ENCODE measurements at places on chromosomes 3 and 15.

DNA sequence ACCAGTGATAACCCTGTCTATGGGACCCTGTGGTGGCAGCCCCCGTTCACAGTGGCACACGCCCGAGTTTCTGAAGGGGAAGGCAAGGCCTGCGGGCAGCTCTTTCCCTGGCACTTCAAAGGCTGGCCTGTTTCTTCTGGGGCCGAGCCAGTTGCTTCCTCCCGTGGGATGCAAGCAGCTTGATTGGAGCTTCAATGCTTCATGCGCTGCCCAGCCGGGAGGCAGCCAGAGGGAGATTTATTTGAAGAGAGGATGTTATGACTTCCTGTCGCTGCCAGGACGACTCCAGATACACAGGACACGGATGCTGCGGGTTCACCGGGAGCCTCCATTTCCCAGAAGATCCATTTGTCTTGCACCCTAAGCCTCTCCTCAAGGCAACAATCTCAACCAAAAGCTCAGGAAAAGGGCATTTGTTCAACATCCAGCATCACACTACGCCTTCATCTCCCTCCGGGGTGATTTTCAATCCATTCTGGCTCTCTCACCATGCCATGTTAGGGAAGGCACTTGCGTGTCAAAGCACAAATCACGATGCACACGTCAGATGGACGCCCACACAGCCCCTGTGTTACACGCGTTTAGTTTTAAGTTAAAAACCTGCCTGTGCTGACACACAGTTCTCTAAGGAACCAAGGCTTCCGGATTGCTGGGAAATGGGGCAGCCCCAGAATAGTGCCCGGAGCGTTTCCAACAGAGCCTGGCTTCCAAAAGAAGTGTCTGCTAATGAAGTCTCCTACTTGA, 330.2 kb downstream of the OCA2 start:
- no peak for DNase-seq

GRCh38 chr3:58215317-58216025, 4.7 kb upstream of the DNASE1L3 start:
- DNase-seq, result no peak

DNA sequence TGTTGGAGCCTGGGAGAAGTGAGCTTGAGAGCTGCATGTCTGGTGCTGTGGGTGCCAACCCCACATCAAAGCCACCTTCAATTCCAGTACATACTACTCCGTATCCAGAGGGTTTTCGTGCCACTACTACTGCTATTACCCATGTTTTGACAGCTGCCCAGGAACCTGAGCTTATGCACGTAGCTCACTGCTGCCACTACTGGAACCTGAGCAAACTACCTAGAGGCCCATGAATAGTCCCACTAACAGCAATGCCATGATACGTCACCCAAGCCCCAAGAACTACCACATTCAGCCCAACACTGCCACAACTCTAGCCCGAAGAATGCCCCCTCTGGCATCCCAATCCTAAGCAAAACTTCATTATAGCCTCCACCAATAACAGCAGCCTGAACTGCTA, 215.2 kb upstream of the BCHE start:
- no peak for DNase-seq

DNA sequence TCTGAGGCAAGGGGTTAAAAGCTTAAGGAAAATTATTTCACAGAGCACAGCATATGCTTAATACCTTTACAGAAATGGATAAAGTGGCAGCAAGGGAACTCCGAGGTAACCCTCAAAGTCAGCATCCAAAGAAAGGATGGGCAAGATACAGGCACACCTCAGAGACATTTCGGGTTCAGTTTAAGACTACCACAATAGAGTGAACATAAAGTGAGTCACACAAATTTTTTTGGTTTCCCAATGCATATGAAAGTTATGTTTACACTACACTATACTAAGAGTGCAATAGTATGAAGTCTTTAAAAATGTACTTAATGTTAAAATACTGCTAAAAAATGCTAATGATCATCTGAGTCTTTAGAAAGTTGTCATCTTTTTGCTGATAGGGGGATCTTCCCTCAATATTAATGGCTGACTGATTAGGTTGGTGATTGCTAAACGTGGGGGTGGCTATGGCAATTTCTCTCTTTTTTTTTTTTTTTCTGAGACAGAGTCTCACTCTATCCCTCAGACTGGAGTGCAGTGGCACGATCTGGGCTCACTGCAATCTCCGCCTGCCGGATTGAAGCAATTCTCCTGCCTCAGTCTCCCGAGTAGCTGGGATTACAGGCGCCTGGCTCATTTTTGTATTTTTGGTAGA, 10.0 kb downstream of the UBR1 start:
- no peak for DNase-seq

- DNase-seq, result no peak
These were observed 253.7 kb downstream of the GAP43 start for GRCh38 chr3:115876876-115877614.

- DNase-seq, result no peak
These were observed 193.7 kb upstream of the MME start for GRCh38 chr3:154886437-154886836.

GRCh38 chr3:57164657-57165573, at the start of gene IL17RD:
Gene IL17RD, minus strand, starts transcription at chr3:57165353. Its CDS starts 67 bp downstream, at chr3:57165286.
- peak; percentile 89 for DNase-seq

- no peak for DNase-seq
These were observed 45.4 kb upstream of the TIPARP start for GRCh38 chr3:156628836-156629618.

DNA sequence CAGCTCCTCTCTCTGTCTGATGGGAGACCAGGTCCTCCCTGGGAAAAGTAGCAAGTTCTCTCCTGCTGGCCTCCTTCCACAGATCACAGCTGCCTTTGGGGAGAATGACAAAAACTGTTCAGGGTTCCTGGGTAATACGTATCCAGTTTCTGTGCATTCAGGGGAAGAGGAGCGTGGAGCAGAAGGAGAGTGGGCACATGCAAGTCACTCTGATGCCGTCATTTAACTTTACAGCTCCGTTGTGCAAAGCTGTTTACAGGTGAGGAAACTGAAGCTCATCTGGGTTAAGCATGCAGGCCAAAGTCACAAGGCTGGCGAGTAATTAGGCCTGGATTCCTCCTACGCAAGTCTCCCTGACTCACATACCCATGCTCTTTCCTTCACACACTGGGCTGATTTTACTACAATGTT, 7.5 kb upstream of the TM4SF1 start:
- no peak for DNase-seq

DNA sequence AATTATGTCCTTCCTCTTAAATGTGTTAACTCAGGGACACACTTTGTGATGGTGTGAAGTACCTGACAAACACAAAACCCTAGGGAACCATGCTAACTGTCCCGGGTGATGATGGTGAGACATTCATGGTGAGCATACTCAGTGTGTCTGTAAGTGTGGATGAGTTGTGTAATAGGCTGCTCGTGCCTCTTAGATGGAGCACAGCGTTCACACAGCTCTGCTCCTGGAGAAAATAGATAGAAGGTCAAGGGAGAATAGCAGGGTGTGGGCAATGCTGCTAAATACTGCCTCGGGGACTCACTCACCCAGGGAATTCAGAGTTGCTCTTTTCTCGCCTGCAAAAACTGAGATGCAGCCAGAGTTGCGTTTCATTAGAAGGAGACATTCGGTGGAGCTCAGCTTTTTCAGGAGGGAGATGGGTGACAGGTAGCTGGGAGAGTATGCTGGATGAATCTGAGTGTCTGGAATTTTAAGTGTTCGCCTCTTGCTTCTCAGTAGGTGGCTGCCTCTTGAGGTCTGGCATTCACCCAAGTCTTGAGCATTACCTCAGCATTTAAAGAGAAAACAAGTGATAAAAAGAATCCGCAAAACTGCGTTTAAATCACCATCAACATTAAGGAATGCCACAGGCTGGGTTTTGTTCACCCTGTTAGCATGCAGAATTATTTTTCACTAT, 813.2 kb downstream of the AGBL1 start:
- DNase-seq, result no peak

DNA sequence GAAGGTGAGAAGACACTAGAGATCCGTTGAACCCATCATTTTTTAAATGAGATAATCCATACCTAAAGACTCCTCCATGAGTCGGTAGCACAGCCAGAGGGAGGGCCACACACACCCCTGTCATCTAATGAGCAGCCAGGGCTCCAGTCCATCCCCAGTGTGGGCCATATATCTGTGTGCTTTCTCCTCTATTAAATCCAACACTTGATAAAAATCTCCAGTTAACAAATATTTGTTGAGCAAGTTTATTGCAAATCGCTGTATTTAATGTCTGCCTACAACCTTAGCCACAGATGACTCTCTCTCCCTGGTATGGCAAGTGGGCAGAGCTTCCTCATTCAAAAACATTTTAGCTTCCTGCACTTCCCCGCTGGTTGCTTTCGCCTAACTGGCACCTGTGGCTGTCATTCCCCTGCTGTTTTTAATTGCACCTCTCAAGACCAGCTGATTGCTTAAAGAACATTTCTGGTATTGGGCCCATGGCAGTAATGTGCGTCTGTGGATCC, 82.8 kb downstream of the SMAD3 start:
- no peak for DNase-seq

DNA sequence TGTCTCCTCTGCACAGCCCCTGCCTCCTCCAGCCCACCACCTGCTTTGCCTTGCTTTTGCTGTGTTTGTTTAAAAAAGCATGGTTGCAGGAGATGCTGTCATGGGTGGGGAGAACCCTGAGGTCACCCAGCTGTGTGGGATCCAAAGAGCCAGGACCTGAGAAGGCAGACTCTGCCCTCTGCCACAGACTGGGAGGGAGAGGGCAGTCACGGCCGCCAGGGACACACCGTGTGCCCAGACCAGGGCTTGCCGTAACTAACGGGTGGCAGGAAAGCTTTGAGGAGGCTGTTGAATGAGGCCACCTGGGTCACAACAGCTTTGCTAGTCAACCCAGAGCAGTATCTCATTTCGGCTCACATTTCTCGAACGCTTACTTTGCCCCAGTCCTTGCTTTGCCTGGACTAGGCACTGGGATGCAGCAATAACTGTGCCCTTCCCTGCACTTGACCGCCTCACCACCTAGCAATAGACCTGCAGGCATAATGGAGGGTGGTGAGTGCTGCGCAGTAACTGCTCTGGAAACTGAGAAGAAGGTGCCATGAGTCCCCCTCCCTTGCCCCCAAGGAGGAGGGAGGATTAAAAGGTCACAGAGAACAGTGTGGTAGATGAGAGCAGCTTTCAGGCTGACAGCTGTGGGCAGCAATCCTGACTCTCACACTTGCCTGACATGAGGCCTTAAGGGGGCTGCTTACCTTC, 55.0 kb upstream of the CTDSPL start:
- no peak for DNase-seq

- DNase-seq, result no peak
These were observed 254.0 kb downstream of the SLCO3A1 start for GRCh38 chr15:92107510-92107909.

- no peak for DNase-seq
These were observed 37.8 kb downstream of the AP3S2 start for GRCh38 chr15:89855948-89856347.

- DNase-seq, result no peak
These were observed 213.2 kb upstream of the IL12A start for GRCh38 chr3:159775372-159775961.

DNA sequence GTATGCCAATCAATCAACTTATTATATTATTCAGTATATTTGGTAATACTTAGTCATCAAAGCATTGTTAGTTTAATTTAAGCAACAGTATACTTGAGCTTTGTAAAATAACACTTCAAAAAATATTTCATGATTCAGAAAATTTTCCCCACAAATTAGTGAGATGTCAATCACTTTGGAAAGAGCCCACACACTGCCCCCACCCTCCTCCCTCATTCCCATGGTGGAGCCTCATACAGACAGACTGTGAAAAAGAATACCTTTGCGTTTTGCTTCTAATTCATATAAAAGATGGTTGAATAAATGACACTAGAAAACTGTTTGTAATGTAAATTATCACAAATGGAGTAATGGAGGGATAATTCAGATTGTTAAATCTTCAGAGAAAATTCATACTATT, 43.3 kb upstream of the MYO5C start:
- no peak for DNase-seq

DNA sequence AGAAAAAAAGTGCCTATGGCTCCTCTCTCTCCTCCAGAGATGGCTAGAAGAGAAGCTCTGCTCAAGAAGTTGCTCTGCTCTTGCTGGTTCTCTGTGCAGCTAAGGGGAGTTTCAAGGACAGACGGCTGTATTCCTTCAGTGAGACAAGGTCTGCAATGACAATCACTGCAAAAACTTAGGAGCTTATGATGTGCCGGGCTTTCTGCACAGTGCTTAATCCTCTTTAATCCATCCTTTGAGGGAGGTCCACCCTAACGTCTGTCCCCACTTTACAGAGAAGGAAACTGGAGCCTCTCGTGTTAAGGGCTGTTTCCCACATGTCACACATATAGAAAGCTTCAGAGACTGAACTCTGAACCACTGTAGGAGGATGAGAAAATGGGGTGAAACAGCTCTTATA, 260.6 kb downstream of the MEX3B start:
- no peak for DNase-seq

GRCh38 chr15:50854601-50855490, 53.6 kb upstream of the AP4E1 start:
- peak; percentile 50 for DNase-seq

DNA sequence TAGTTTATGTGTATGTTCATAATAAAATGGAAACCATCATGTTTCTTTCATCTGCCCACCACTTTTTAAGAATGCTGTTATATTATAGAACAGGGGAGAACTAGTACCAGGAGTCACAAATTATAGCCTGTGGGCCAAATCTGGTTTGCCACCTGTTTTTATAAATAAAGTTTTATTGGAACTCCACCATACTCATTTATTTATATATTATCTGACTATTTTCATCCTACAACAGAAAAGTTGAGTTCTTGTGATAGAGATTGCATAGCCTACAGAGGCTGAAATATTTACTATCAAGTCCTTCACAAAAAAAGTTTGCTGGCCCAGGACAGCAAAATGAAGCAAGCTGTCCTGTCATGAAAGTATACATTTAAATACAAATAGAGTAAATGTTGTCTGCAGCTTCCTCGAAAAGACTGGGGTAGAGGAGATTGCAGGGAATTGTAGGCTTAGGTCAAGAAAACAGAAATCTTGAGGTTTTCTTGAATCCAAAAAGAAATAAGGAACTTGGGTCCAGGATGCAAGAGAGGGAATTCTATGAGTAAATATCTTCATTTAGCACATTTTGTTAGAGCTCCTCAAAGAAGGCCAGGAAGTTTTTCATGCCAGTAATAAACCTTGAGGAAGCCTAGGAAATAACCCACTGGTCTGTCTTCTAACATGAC, 41.1 kb downstream of the FILIP1L start:
- no peak for DNase-seq

- DNase-seq, result no peak
These were observed 128.3 kb downstream of the OCA2 start for GRCh38 chr15:27970661-27971392.

DNA sequence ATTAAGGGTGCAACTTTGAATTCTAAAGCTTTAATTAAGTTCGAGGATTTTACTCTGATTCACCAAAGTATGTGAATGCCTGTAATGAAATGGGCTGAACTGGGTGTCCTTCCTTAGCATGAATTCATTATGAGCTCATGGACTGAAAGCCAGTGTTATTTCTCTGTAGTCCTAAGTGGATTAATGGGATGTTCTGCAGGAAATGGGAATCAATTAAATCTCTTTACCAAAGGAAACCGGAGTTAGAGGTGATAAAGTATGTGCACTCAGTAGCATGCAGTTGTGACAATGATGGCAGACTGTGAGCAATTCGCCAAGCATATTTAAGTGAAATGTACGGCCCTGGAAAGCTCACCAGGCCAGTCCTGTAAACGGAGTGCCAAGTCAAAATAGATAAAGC, 138.7 kb downstream of the CHL1 start:
- no peak for DNase-seq
